Stimulated activated CD8-positive, alpha-beta memory T cell treated with anti-CD3 and anti-CD28 coated beads, Interleukin-15, amount 100 ng/mL, for 24 hours (primary cell): ENCODE measurements at places on chromosomes 7 and 10.
A peak's percentile ranks its signal among the peaks of the same experiment; 100 is the strongest.

- no peak for DNase-seq
These were observed 300.6 kb downstream of the GFRA1 start for GRCh38 chr10:115972426-115972825.

DNA sequence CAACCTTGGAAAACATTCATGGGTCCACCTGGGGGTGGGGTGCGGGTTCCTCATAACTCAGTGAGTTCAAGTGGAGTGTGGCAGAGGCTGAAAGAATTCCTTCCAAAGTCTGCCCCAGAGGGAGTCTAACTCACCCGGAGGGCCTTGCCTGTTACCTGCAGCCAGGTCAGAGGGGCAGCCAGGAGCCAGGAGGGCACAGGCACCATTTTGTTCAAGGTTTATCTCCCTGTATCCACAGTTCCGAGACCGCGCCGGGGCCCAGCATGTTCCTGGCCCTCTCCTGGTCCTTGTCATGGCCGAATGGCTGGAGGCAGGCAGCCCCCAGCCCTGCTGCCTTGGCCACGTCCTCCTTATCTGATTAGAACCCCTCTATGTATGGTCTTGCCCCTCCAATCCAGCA, 11.4 kb upstream of the DOCK1 start:
- no peak for DNase-seq

- DNase-seq = peak; percentile 50
These were observed 37.2 kb upstream of the PCBD1 start for GRCh38 chr10:70925377-70926225.

GRCh38 chr10:9195385-9195784, 1140.9 kb downstream of the GATA3 start:
- no peak for DNase-seq

DNA sequence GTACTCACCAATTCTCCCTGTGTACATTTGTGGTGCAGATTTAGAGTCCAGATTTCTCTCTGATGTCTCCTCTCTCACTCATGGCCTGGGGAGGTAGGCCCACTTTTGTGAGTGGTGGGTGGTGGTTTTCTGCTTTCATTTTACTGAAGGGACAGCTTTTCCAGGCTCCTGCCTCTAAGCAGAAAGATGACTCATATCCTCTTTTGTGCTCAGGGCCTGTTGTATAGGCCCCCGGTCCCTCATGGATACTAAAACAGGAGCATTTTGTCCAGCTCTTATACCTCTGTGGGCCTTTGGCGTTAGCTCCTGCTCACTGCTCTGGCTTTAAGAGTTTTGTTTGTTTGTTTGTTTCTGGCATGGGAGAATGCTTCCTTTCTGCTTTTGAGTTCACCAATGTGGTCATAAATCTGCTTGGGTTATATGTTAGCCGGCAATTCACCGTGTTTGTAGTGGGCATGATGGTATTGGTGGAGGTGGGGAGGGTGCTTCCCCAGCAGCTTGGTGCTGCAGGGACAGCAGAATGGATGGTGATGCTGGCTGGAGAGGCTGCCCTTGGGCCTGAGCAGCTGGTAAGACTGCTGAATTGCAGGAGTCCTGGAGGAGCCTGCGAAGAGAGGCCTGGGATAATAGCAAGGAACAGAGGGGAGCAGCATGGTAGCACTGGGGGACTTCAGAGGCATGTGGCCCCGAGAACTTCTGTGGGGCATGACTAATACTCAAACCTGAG, 468.7 kb downstream of the RPS24 start:
- DNase-seq = no peak

- no peak for DNase-seq
These were observed 7.4 kb downstream of the POLR1F start for GRCh38 chr7:19701471-19701870.

- no peak for DNase-seq
These were observed 258.0 kb upstream of the PRKCQ start for GRCh38 chr10:6838118-6838517.

DNA sequence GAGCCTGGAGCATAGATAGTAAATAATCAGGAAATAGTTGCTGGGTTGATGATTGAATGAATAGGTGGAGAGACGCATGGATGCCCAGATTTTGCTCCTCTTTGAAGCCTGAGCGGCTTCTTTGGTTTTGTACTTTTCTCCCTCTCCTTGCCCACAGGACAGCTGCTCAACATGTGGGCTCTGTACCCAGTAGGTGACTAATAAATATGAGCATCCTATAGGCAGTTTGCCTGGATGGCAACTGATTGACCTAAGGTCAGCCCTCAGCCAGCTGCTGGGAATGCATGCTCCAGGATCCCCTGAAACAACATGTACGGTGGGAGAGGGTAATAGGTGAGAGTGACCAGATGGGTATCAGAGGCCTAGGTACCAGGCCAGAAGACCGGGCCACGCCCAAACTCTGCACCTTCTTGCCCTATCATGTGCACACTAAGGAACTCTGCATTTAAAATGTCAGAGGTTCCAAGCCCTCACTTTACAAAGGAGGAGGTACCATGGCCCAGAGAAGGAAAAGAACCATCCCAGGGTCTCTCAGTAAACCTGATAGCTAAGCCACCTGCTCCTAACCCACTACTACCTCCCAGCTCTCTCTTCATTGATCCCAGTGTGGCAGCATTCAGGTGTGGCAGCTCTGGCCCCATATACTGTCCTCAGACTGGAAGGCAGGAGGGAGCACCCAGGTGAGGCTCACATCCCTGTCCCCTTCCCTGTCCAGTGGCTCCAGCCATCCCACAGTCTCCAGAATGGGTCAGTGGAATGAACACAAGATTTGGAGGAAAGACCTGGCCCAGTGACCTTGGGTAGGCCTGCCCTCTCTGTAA, 2.7 kb upstream of the ZCCHC24 start:
- DNase-seq = no peak

- no peak for DNase-seq
These were observed 980.5 kb downstream of the LRMDA start for GRCh38 chr10:76411729-76412435.
